ENCODE measurements at places on chromosomes 12 and 14.

DNA sequence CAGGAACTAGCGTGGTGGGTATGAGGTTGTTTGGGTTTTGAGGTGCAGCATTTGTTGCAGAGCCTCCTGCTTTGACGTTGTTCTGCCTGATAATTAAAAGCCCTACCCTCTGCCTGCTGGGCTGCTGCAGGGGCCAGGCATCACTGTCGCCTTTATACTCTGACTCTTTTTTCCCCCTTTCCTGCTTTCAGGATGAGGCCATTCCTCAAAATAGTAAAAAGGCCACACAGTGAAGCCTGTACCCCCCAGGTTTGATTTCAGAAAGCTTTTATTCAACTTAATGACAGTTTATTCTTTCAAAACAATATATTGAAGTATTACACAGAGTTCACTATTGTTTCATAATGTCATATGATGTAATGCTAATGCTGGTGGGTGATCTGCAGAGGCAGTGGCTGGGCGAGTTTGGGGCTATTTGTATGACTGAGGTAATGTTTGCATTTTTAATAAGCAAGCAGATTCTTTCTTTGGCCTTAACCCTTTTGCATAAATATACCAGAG is 9.1 kb downstream of the BORCS5 start:
- no peak for DNase-seq

DNA sequence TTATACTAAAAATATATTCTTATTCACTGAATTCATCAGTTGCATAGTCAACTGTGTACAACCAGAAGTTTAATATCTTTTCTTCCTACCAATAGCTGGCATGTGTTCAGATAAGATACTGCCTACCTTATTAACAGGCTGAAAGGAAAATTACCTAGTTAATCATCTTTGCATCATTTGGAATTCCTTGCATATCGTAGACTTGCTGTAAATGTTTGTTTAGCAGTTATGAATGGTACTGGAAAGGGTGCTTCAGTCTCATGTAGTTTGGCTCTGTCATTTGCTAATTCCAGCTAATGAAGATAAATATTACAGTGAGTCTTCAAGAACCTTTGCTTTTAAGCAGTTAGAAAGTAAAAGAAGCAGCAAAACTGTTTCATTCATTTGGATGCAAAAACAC is 84.4 kb downstream of the PPHLN1 start:
- DNase-seq: no peak

GRCh38 chr12:22313286-22313962 is 21.1 kb downstream of the ST8SIA1 start:
- DNase-seq: no peak

- DNase-seq: no peak
These were observed 51.6 kb downstream of the FAM186A start for GRCh38 chr12:50344775-50345174.

DNA sequence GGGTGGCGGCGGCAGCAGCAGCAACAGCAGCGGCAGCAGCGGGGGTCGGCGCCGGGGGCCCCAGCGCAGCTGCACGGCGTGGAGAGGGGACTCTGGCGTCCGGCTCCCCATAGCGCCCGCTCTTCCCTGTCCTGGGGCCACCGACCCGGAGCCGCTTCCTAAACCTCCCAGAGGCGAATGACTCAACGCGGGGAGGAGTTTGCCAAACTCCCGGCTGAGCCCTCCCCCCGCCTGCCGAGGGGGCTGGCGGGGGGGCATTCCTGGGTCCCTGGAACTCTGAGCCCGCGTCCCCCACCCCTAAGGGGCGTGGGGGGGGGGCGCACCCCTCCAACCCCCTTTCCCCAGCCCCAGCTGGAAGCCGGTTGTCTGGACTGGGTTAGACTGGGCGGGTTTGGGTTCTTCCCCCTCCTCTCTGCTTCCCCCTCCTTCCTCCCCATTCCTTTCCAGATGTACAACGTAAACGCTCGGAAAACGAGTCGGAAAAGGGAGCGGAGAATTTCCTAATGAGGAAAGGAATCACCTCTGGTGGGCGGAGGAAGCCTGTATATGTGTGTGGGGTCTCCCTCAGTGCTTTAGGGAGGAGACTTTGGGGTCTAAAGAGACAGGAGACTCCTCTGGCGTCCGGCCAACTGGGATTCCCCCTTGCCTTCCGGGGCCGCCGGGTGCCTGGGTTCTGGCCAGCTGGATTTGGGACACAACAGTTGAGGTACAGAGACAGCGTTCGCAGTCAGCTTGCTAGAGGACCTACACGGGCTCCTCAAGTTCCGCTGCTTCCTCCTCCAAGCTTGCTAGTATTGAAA is at the start of gene ITGA5:
TSS of gene ITGA5 (minus strand) at position 179 of the 800 bp plus-strand sequence. CDS start at position 111, 68 bp downstream.
- DNase-seq: no peak

DNA sequence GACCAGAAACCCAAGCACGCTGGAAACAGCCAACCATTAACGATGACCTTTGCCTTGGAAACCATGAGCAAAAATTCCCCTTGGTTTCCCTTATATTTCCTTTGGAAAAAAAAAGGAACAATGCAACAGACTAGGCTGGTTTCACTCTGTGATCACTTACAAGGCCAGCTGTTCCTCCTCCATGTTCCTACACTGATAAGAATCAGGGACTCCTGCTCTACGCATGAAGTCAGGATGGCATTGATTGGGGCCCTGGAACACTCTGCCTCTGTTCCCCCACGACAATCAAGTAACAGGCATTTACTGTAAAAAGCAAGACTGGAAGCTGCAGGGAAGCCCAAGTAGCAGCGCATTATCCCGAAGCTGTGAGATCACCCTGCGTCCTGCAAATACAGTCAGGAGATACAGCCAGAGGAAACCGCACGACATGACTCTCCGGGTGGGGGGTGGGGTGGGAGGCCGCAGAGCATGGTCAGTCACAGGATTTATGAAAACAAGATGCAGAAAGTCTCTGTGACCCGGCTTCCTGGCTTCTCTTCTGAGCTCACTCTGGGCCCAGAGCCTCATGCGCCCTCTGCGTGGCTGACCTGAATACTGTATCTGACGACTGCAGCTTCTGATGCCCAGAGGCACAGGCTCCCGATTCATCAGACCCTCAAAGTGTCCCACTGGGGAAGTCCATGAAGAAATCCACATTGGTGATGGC is 31.1 kb downstream of the SSH1 start:
- peak; percentile 86 for DNase-seq
